ENCODE measurements at places on chromosomes 4 and X.

DNA sequence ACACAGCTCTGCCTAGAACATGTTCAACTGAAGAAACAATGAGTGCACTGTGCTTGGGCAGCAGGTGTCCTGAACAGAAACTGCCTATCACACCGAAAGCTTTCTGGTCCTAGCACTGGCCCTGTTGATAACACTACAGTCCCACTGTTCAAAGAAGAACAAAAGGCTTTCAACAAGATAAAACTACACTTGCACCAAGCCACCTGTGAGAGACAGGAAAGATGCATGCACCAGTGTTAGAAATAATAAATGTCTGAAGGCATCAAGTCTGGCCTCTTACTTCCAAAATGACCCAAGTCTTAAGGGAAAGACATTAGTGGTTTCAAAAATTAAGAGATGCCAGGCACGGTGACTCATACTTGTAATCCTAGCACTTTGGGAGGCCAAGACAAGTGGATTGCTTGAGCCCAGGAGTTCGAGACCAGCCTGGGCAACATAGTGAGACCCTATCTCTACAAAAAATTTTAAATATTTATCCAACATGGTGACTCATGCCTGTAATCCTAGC, 68.7 kb downstream of the APBB2 start:
- DNase-seq = no peak

DNA sequence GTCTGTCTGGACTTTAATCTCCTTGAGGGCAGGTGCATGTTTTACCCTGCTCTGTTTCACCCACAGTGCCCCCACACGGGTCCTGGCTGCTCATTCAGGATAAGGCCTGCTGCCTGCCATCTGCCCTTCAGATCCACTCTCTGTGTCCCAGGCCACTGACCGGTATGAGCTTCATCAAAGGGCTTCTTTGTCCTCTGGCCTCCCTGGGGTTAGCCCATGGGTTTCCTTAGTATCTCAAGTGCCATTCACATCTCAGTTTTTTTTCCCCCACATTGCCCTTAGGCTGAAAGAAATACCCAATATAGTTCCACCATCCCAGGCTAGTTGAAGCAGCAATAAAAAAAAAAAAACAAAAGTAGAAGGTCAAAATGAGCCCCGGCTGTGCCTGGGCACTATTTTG, 9.3 kb downstream of the CD99L2 start:
- DNase-seq = no peak

DNA sequence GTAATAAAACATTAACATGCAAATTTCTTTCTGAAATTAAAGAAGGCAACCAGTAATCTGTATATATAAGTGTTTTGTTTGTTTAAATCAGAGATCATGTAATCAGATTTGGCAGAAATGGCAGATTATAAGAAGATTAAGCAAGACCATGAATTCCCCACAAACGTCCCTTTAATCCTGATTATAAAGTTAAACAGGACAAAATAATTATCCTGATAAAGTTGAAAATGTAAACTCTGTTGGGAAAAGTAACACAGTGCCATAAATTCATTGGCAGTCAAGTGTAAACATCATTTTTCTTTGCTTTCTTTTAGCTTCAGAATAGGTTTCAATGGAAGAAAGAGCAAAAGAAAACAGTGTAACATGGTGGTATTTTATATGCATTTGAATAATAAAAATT, 256.3 kb downstream of the KCNIP4 start:
- DNase-seq = no peak

DNA sequence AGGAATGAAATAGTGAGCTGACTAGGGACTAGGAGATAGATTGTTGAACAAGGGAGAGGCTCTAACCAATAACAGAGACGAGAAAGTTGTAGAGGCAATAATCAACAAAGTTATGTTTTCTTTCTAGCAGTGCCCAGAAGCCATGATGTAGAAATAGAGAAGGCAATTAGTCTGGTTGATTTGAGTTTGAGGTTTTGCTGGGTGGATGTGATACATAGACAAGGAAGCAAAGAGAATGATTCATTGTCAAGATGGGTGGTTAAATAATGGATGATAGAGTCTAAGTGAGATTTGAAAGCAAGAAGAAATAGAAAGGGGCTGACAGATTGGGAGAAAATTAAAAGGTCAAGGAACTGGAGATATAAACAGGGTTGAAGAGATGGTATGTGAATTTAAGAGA, 11.2 kb downstream of the RBM41 start:
- DNase-seq = no peak

DNA sequence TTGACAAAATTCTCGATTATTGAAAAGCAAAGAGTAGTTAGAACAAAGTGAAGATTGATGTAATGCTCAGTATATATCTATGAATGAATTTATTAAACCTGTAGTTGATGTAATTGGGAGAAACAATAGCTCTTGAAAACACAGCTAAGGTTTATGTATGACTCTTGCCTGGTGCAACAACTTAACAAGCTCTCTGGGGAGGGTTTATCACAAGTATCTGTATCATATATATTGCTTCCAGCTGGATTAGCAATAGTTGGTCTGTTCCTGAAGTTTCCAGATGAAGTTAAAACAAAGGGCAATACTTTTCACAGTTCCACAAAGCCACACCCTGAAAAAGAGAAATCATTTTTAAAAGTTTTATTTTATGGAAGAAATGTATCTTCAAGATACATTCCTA, 91.4 kb downstream of the ARSJ start:
- DNase-seq = no peak
